ENCODE measurements at places on chromosomes 2 and 18.

DNA sequence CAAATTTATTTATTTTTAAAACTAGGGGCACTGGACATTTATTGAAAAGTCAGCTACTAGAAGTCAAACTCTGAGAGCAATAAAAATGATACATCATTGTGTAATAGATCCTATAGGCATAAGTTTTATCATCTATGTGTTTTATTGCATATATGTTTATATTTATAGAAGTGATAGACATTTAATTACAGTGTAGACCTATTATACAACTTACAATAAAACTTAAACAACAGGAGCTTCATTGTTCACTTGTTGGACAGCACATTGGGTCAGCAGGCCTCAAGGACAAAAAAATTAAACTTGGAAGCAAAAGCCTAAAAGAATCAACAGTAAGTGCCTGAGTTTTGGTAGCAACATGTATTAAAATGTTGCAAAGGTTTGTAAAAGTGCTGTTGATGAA, 15.0 kb upstream of the ACTR2 start:
- no peak for DNase-seq

- DNase-seq: no peak
Observed at GRCh38 chr2:38556006-38556801, 46.5 kb downstream of the HNRNPLL start.

GRCh38 chr18:46060359-46060841, 11.7 kb downstream of the PSTPIP2 start:
- DNase-seq: no peak

GRCh38 chr2:187577310-187577709, 23.1 kb upstream of the TFPI start:
- no peak for DNase-seq

GRCh38 chr2:35946478-35946877, 409.1 kb upstream of the CRIM1 start:
- DNase-seq: no peak

GRCh38 chr2:201980389-201980821, 53.2 kb upstream of the FZD7 start:
- no peak for DNase-seq

All from activated CD8-positive, alpha-beta memory T cell treated with anti-CD3 and anti-CD28 coated beads for 4 hours (primary cell).